ENCODE measurements at places on chromosomes 12 and 14.

DNA sequence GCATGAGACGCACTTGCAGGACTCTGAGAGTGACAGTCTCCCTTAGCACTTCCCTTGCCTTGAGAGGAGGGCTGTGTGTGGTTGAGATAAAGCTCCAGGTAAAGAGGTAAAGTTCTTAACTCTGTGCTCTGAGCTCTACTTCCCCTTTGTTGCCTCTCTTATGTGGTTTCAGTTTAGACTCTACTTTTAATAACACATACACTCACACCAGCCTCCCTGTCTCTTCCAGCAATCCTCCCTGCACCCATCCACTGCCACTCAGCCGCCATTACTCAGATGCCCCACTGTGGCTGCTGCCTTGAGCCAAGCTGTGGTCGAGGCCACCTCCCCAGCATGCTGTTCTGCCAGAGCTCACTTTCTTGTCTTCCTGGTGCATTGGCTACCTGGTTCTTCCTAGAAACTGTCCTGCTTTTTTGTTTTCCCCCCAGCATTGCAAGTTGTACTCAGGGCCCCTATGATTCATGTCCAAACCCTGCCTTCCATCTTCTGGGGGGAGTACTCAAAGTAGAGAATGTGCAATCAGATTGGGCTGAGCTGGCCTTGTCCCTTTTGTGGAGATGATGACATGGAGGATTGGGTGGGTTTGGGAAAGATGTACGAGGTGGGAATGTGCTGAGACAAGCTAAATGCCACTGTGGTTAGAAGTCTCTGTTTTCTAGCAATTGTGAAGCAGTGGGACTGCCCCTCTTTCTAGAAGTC, 115.5 kb upstream of the PARP11 start:
- DNase-seq: no peak

DNA sequence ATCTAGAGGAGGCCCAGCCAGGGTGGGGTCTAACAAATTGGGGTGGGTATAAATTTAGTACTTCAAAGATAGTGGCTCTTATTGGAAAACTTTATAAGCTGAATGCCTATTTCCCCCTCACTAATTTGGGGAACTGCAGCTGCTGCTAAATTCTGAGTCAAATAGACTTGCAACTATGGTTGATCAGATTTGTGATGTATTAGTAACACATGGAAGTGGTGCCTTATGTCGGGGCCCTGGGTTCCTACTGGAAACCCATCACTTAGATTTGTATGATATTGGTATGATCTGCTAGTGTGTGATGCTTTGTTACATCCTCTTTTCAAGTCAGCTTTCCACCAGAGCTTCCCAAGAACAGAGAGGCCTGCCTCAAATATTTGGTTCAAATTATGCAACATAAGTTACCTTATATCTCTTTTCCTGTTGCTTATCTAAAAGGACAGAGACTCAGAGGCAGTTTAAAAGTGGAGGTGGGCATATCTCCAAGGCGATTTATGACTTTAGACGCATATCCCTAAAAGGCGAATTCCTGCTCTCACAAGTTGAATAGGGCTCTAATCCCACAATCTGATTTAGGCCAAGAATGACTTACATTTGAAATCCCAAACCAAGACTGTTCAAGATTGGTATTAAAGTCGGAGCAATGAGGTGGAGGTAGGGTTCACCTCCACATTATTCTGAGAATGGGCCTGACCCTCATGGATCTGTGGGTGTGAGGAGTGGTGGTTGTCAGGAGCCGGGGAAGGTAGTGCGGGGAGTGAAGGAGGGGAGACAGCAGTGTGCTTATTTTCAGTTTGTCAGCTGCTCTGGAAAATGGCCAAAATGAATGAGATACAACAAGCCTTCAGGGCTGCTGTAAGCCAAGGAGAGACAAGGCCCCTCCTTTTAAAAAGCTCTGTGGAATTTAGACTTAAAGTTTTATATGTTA, 425.8 kb downstream of the RAD51B start:
- DNase-seq: peak; percentile 18

DNA sequence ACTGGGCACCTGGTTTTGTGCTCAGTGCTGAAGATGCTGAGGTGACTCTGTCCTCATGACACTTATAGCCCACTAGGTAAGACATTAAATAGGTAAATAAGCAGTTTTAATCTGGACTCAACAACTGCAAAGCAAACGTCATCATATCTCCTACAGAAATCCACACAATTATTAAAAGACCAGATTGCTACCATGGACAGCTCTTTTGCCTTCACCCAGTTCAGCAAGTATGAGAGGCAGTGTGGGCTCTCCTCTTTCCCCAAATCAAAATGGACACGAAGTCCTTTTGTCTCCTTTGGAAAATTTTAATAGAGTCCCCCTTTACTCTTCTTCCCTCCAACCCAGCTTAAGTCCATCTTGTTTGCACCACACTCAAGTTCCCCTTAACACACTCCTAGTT, 171.1 kb downstream of the RPAP3 start:
- no peak for DNase-seq

- no peak for DNase-seq
These were observed 811 bp upstream of the FBRSL1 start for GRCh38 chr12:132489078-132489601.

- DNase-seq: no peak
These were observed 528.5 kb upstream of the CCDC196 start for GRCh38 chr14:65957631-65958205.

- no peak for DNase-seq
These were observed 74.8 kb downstream of the FLRT2 start for GRCh38 chr14:85604714-85605113.

GRCh38 chr12:52148464-52149181, 43.2 kb downstream of the KRT80 start:
- DNase-seq: no peak

DNA sequence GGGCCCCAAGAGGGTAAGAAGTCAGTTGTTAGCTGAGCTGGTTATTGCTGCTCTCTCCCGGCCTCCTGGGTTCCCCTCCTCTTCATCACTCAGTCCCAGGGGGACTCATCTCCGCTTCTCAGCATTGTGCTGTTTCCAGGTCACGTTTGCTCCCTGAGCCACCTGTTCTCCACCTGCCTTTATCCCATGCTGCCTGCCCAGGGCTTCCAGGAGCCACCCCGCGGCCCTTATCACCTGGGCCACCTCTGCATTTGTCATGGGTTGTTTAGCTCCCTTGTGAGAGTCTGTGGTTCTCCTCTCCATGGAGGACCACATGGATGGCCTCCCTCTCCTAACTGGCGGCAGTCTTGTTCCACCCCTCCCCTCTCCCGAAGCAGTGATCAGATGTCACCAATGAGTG, 36.0 kb downstream of the SYNDIG1L start:
- no peak for DNase-seq

- no peak for DNase-seq
These were observed 113.9 kb upstream of the CPM start for GRCh38 chr12:69046920-69047319.

Measured in NCI-H1092 (cell line).